ENCODE measurements at places on chromosomes 5 and 9. TPM values are rescaled to one million over a fixed set of nuclear protein-coding genes. Genes with fewer than 3 reads are reported as not detected.
A peak's percentile ranks its signal among the peaks of the same experiment; 100 is the strongest.

- H3K36me3 ChIP-seq = no peaks in the 10 kb centered on the region
- no peak overlapping the region for H3K4me3 ChIP-seq
- H3K27me3 ChIP-seq = no peaks in the 10 kb centered on the region
These were observed 47.1 kb upstream of the FYB1 start for GRCh38 chr5:39266442-39266841.

DNA sequence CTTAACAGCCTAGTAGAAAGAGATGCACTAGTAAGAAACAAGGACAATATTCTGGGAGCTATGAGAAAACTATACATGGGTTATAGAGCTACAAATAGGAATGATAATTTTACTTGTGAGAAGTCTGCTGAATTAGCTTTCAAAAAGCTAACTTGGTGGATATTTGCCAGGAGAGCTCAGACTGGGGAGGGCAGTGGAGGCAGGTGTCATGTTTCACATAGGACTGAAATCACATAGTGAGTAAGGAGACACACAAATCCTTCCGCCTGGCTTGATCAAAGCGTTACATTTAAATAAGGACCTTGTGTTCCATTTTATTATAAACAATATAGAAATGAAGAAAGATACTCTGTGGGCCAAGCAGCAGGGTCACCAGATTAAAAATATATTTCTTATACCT is 235.0 kb downstream of the ISL1 start:
- no peak overlapping the region for H3K27ac ChIP-seq
- H3K27me3 ChIP-seq = no peaks in the 10 kb centered on the region
- no peak overlapping the region for H3K4me3 ChIP-seq
- H3K4me1 ChIP-seq = no peaks in the 10 kb centered on the region
- no peak for DNase-seq

- DNase-seq = no peak
- H3K4me1 ChIP-seq = no peaks in the 10 kb centered on the region
- H3K27me3 ChIP-seq = no peaks in the 10 kb centered on the region
- H3K4me3 ChIP-seq = no peak overlapping the region
These were observed 284.9 kb upstream of the WWC1 start for GRCh38 chr5:168006456-168007130.

GRCh38 chr5:179217956-179218942 is 127.0 kb downstream of the ADAMTS2 start:
- H3K4me1 ChIP-seq = no peaks in the 10 kb centered on the region
- no peaks in the 10 kb centered on the region for H3K27me3 ChIP-seq
- no peak overlapping the region for H3K4me3 ChIP-seq
- no peak for DNase-seq

DNA sequence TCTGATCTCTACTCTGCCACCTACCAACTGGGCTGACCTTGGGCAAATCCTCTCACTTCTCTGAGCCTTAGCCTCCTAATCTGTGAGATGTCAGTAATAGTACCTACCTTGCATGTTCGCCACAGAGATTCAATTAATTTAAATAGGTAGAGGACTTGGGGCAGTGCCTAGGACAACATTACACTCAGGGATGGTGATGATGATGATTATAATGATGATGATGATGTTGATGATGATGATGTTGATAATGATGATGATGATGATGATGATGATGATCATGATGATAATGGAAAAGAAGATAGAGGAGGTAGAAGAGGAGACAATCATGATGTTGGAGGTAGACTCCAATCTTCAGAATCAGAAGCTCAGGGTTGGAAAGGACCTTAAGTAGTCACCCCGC is 40.7 kb upstream of the SMIM23 start:
- H3K36me3 ChIP-seq = no peaks in the 10 kb centered on the region
- no peak for DNase-seq
- no peak overlapping the region for H3K27ac ChIP-seq
- H3K4me3 ChIP-seq = no peak overlapping the region
- no peaks in the 10 kb centered on the region for H3K4me1 ChIP-seq

- no peak overlapping the region for H3K27ac ChIP-seq
- no peak for DNase-seq
- H3K36me3 ChIP-seq = no peaks in the 10 kb centered on the region
- H3K4me1 ChIP-seq = peaks cover 29% of the 10 kb centered on the region
- H3K4me3 ChIP-seq = no peak overlapping the region
- H3K27me3 ChIP-seq = no peaks in the 10 kb centered on the region
These were observed 4.6 kb upstream of the DNAJC18 start for GRCh38 chr5:139443831-139444453.

DNA sequence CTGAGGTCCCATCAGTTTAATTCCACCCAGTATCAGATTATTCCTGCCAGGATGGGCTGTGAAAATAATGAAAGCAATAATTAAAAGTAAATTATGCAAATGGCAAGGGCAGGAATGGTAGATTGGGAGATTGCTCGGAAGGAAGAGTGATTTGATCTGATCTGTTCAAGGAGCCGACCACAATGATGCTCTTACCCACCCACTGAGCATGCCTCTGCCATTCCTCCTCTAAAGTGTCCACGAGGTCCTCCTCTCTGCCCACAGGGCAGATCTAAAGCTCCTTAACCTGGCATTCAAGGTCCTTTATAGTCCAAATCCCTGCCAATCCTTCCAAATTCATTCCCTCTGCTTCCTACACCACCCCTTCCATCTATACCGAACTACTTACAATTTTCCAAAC is 147.8 kb downstream of the TTLL11 start:
- H3K27me3 ChIP-seq = no peaks in the 10 kb centered on the region
- H3K4me1 ChIP-seq = no peaks in the 10 kb centered on the region
- H3K27ac ChIP-seq = no peak overlapping the region

DNA sequence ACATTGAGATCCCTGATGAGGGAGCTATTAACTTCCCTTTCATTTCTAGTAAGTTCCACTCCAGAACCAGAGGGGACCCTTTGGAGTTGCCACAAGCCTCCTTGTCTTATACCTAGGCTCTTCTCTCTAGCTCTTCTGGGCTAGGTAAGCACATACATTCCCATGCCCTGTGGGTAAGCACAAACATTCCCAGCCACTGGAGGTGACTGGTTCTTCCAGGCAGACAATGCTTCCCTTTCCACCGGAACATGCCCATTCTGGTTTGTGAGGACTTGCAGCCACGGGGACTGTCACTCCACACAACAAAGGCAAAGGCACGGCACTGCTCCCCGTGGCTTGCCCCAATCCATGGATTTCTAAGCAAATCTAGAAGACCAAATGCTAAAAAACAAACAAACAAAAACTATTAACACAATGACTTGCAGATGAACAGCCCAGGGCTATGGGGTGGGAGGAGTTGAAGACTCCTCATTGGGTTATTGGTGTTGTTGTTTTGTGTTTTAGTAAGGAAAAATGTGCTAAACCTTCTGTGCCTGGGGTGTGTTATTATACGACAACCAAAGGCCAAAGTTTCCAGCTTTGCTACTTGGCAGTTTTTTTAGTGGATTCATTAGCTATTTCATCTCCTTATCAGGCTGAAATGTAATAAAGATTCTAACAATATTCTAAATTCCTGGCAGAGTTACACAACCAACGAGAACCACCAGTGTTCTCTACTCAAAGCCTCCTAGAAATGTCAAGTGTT is 276.2 kb downstream of the SYK start:
- H3K36me3 ChIP-seq = no peaks in the 10 kb centered on the region
- H3K27ac ChIP-seq = no peak overlapping the region

GRCh38 chr5:52808316-52808901 is 20.7 kb downstream of the ITGA1 start:
- no peak overlapping the region for H3K27ac ChIP-seq
- no peaks in the 10 kb centered on the region for H3K27me3 ChIP-seq
- no peak for DNase-seq
- no peak overlapping the region for H3K4me3 ChIP-seq

GRCh38 chr5:163033656-163034055 is 403.7 kb upstream of the CCNG1 start:
- no peaks in the 10 kb centered on the region for H3K36me3 ChIP-seq
- no peaks in the 10 kb centered on the region for H3K27me3 ChIP-seq
- H3K4me1 ChIP-seq = no peaks in the 10 kb centered on the region
- no peak overlapping the region for H3K4me3 ChIP-seq

DNA sequence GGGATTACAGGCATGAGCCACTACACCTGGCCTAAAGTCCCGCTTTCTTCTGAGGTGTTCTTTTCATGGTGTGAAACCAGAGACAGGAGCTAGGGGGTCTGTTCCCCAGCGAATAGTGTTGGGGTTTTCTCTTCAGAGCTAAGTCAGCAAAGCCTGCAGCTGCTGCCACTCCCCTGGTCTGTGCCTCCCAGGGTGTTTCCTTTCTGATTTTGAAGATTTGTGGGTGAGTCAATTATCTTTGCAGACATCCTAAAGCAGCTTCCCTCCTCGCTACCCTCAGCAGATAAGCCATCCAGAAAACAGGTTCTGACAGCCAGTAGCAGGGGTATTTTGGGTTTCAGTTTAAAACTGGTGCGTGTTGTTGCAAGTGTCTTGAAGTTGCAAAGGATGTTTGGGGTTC is 72.0 kb upstream of the IQGAP2 start:
- H3K27ac ChIP-seq = no peak overlapping the region
- H3K27me3 ChIP-seq = no peaks in the 10 kb centered on the region
- H3K4me3 ChIP-seq = no peak overlapping the region
- H3K4me1 ChIP-seq = peaks cover 65% of the 10 kb centered on the region
- H3K36me3 ChIP-seq = no peaks in the 10 kb centered on the region
- DNase-seq = no peak

GRCh38 chr9:106753155-106753671 is 109.8 kb upstream of the ZNF462 start:
- no peak overlapping the region for H3K27ac ChIP-seq
- no peak overlapping the region for H3K4me3 ChIP-seq
- DNase-seq = no peak
- no peaks in the 10 kb centered on the region for H3K27me3 ChIP-seq

GRCh38 chr5:127518319-127518621 is 830 bp downstream of the PRRC1 start:
- DNase-seq = no peak
- H3K4me1 ChIP-seq = peaks cover 15% of the 10 kb centered on the region
- H3K36me3 ChIP-seq = no peaks in the 10 kb centered on the region
- H3K4me3 ChIP-seq = peak overlapping the region; percentile 92
- H3K27me3 ChIP-seq = no peaks in the 10 kb centered on the region
- H3K27ac ChIP-seq = peak overlapping the region; percentile 78

DNA sequence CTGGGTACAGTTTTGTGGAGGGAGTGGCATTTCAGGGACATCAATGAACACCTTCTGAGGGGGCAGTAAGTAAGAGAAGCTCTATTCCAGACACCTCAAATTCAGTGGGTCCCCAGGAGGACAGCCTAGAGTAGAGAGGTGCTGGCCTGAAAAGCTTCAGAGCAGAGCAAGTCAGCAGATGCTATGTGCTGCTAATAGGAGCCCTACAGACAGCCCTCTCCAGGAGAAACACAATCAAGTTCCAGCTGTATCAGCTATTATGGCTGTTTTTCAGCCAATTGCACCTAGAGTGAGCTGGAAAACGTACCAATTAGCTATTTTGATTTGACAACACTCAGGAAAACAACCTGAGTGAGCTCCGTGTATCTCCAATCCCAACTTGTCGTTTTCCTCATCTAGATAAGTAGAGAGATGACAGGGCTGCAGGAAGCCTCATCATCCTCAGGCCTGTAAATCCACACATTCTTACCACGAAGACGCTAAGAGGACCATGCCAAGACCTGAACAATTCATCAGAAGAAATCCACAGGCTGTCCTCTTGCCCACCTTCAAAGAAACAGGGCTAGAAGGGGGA is 104.9 kb downstream of the PIK3R1 start:
- H3K27ac ChIP-seq = no peak overlapping the region
- H3K36me3 ChIP-seq = no peaks in the 10 kb centered on the region
- no peak for DNase-seq
- H3K27me3 ChIP-seq = no peaks in the 10 kb centered on the region
- no peak overlapping the region for H3K4me3 ChIP-seq
- peaks cover 6% of the 10 kb centered on the region for H3K4me1 ChIP-seq

- H3K36me3 ChIP-seq = no peaks in the 10 kb centered on the region
- H3K4me1 ChIP-seq = no peaks in the 10 kb centered on the region
- H3K27me3 ChIP-seq = no peaks in the 10 kb centered on the region
- no peak overlapping the region for H3K27ac ChIP-seq
- H3K4me3 ChIP-seq = no peak overlapping the region
These were observed 321.4 kb downstream of the NPR3 start for GRCh38 chr5:33032271-33033070.

DNA sequence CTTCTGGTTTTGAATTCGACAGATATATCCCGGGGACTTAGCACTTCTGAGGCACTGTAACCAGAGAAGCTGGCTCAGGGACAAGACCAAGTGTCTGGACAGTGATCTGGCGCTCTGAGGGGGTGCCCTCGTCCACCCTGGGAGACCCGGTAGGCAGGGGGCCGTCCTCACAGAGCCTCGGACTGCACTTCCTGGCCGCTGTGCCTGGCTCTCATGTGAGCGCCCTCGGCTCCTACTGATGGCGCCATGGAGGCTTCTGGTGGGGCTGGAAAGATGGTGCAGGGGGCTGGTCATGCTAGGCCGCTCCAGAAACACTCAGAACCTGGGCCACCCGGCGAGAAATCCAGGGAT is 18.8 kb upstream of the SLC6A3 start:
- H3K4me3 ChIP-seq = no peak overlapping the region
- H3K27ac ChIP-seq = no peak overlapping the region
- no peaks in the 10 kb centered on the region for H3K27me3 ChIP-seq
- H3K4me1 ChIP-seq = no peaks in the 10 kb centered on the region
- no peak for DNase-seq
- H3K36me3 ChIP-seq = peaks cover 15% of the 10 kb centered on the region

GRCh38 chr9:77440057-77440456 is 208.1 kb downstream of the GNA14 start:
- no peak overlapping the region for H3K4me3 ChIP-seq
- no peaks in the 10 kb centered on the region for H3K4me1 ChIP-seq
- H3K27ac ChIP-seq = no peak overlapping the region
- DNase-seq = no peak
- no peaks in the 10 kb centered on the region for H3K36me3 ChIP-seq

- no peaks in the 10 kb centered on the region for H3K4me1 ChIP-seq
- no peak overlapping the region for H3K4me3 ChIP-seq
- no peaks in the 10 kb centered on the region for H3K36me3 ChIP-seq
- DNase-seq = no peak
These were observed 196.3 kb downstream of the ATP10B start for GRCh38 chr5:160655717-160656116.

DNA sequence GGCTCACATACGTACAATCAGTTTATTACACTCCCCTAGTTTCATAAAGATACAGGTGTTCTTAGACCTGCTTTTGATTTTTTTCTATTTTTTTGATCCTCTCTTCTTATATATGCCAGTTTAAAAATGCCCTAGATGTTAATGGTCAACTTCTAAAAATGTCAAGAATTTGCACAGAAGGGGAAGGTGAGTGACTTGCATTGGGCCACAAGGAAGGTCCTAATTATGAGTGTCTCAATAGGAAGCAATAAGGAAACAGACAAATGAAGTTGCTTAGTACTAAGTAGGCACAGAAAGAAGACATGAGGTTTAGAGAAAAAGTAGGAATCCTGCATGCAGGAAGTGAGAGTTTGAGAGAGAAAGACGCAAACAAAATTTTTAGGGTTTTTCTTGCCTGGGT is 3.2 kb upstream of the CCDC171 start:
- H3K27ac ChIP-seq = no peak overlapping the region
- H3K36me3 ChIP-seq = no peaks in the 10 kb centered on the region

The MARCOL gene
- total RNA-seq = not detected

The UNC13B gene
- 3.2 TPM for total RNA-seq

The CD14 gene
- 3.3 TPM for total RNA-seq

The ERCC8 gene
- 14.0 TPM for total RNA-seq

The TMEM232 gene
- 0.38 TPM for total RNA-seq

The MRPS30 gene
- 58.6 TPM for total RNA-seq

The PTPN3 gene
- total RNA-seq = 0.29 TPM

The MTMR12 gene
- total RNA-seq = 25.4 TPM

The CDH9 gene
- total RNA-seq = not detected

The GFI1B gene
- not detected for total RNA-seq

The GRXCR2 gene
- not detected for total RNA-seq

The CDKN2B-AS1 gene
- total RNA-seq = 0.58 TPM

Data from CD8-positive, alpha-beta memory T cell (primary cell).